Motor neuron (in vitro differentiated cells): ENCODE measurements at places on chromosomes 11 and 22. TPM values are rescaled to one million over a fixed set of nuclear protein-coding genes. Genes with fewer than 3 reads are reported as not detected.

Gene POTEH
- 0.22 TPM in 1 of 2 replicates, not detected in the other for total RNA-seq

Gene TSPAN32
- 0.43 and 0.56 TPM in 2 replicates for total RNA-seq

Gene KRTAP5-8
- total RNA-seq = 0.17 and 0.64 TPM in 2 replicates

Gene OR52H1
- not detected in 2 replicates for total RNA-seq

Gene GLYATL1
- 0.70 and 0.71 TPM in 2 replicates for total RNA-seq

Gene SLC22A12
- 0.09 TPM in 1 of 2 replicates, not detected in the other for total RNA-seq

Gene DEUP1
- 0.89 TPM in 1 of 2 replicates, not detected in the other for total RNA-seq

Gene PATE4
- total RNA-seq = 0.18 and 2.7 TPM in 2 replicates

Gene NAALADL1
- 0.59 and 0.92 TPM in 2 replicates for total RNA-seq

Gene ESAM
- 9.3 and 9.7 TPM in 2 replicates for total RNA-seq

Gene TSG101
- 88.2 and 97.7 TPM in 2 replicates for total RNA-seq

Gene SUSD2
- total RNA-seq = 1.0 and 1.5 TPM in 2 replicates
